Type B pancreatic cell (in vitro differentiated cells): ENCODE measurements at places on chromosomes 1 and 21. TPM values are rescaled to one million over a fixed set of nuclear protein-coding genes. Genes with fewer than 3 reads are reported as not detected.

RPTN gene
- total RNA-seq = 0.34 and 1.3 TPM in 2 replicates

NEK2 gene
- 15.2 and 23.4 TPM in 2 replicates for total RNA-seq

DNA sequence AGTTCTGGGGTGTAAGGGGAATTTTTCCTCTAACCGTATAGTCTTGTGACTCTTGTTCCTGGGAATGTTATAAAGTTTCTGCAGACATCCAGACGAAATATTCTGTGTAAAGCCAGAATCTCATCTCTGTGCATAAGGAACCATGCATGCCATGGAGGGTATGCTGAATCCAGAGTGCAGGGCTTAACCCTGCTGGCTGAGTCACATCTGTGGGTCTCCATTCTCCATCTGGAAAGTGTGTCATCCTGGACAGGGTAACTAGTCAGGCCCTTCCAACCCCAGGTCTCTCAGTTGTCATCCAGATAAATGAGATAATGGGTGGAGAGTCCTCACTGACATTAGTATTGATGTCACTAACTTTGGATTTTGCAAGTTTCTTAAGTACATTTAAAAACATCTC lies 48.8 kb downstream of the ATP5PO start:
- no peaks in the 10 kb centered on the region for H3K27me3 ChIP-seq
- no peak overlapping the region for H3K27ac ChIP-seq
- no peak for DNase-seq
- H3K36me3 ChIP-seq = peaks cover 6% of the 10 kb centered on the region
- no peaks in the 10 kb centered on the region for H3K4me1 ChIP-seq

DNA sequence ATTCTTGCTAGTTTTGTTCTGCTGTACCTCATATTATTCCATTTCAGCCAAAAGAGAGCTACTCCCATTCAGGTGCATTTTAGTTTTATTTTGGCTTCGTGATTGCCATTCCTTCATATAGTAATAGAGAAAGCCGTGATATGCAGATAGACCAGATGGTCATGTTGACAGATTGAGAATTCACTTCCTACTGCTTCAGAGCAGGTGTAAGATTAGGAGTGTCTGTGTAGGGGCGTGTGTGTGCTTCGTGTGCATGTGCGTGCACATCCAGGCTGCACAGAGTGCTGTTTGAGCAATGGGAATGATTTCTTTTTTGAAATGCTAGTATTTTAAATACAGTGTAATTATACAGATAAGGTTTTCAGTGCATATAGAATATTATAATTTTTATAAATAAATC lies 10.3 kb downstream of the NFIA start:
- H3K27ac ChIP-seq = no peak overlapping the region
- H3K27me3 ChIP-seq = peaks cover 66% of the 10 kb centered on the region
- peaks cover 42% of the 10 kb centered on the region for H3K4me1 ChIP-seq
- H3K36me3 ChIP-seq = peaks cover 35% of the 10 kb centered on the region
- peak overlapping the region; percentile 23 for H3K4me3 ChIP-seq
- DNase-seq = no peak

DNA sequence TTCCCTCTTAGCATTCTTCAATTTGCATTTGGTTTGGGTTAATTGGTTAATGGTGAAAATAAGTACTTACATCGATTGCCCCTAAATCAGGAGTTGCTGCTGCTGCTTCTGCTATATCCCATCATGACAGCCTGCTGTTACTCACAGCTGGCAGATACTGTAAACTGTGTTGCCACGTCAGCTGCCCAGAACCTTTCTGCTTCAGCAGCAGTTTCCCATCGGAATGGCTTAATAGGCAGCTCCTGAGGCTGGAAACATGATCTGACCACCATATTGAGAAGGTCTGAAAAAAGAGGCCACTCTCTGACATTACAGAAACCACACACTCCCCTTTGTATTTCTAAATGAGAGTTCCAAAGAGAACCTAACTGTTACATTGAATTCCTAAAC lies 14.3 kb upstream of the SEC16B start:
- no peak overlapping the region for H3K27ac ChIP-seq
- peaks cover 5% of the 10 kb centered on the region for H3K4me1 ChIP-seq
- H3K27me3 ChIP-seq = no peaks in the 10 kb centered on the region

- no peak overlapping the region for H3K27ac ChIP-seq
- DNase-seq = peak; percentile 51
- H3K27me3 ChIP-seq = no peaks in the 10 kb centered on the region
- H3K36me3 ChIP-seq = no peaks in the 10 kb centered on the region
- H3K4me1 ChIP-seq = peaks cover 5% of the 10 kb centered on the region
Measured at GRCh38 chr1:201221201-201221846, 30.7 kb downstream of the IGFN1 start.

DNA sequence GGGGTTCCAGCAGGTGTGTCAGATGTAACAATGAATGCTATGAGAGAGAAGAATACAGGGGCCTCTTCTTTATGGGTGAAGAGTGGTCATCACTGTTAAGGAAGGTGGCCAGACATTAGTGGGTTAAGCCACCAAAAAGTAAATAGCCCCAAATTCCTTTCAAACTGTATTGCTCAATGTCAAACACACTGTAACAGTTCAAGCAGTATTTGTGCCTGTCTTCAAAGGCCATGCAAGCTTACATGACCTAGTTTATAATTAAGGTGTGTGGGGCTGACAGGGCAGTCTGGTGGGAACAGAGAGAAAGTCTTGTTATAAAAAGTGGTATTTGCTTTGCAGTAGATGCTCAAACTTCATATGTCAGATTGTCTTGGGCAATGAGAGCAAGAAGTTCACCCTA lies 18.5 kb downstream of the CHIT1 start:
- H3K36me3 ChIP-seq = no peaks in the 10 kb centered on the region
- H3K27me3 ChIP-seq = peaks cover 22% of the 10 kb centered on the region
- peaks cover 5% of the 10 kb centered on the region for H3K4me1 ChIP-seq
- no peak overlapping the region for H3K27ac ChIP-seq
- no peak for DNase-seq

TSPEAR gene
- total RNA-seq = 0.34 and 0.59 TPM in 2 replicates

- no peaks in the 10 kb centered on the region for H3K36me3 ChIP-seq
- H3K27ac ChIP-seq = peak overlapping the region; percentile 84
- no peak for DNase-seq
- no peaks in the 10 kb centered on the region for H3K27me3 ChIP-seq
- peaks cover 31% of the 10 kb centered on the region for H3K4me1 ChIP-seq
Measured at GRCh38 chr1:178092878-178093493, 918 bp upstream of the RASAL2 start.

GRCh38 chr1:11851180-11851579 lies 3.6 kb upstream of the NPPA start:
- H3K27ac ChIP-seq = no peak overlapping the region
- no peak for DNase-seq

IQGAP3 gene
- total RNA-seq = 17.6 and 35.3 TPM in 2 replicates

- peaks cover 10% of the 10 kb centered on the region for H3K36me3 ChIP-seq
- DNase-seq = no peak
- no peak overlapping the region for H3K4me3 ChIP-seq
- H3K4me1 ChIP-seq = peaks cover 13% of the 10 kb centered on the region
- no peaks in the 10 kb centered on the region for H3K27me3 ChIP-seq
Measured at GRCh38 chr1:161933592-161934588, 89.8 kb downstream of the OLFML2B start.

GRCh38 chr1:214005708-214006107 lies 17.9 kb downstream of the PROX1 start:
- no peak overlapping the region for H3K4me3 ChIP-seq
- peaks cover 7% of the 10 kb centered on the region for H3K36me3 ChIP-seq
- no peak for DNase-seq
- H3K4me1 ChIP-seq = peaks cover 31% of the 10 kb centered on the region
- H3K27me3 ChIP-seq = no peaks in the 10 kb centered on the region
